Inflammatory macrophage (primary cell): ENCODE measurements at places on chromosomes 7 and 10.

- DNase-seq: no peak
Measured at GRCh38 chr7:50298811-50299562, 5.5 kb upstream of the IKZF1 start.

DNA sequence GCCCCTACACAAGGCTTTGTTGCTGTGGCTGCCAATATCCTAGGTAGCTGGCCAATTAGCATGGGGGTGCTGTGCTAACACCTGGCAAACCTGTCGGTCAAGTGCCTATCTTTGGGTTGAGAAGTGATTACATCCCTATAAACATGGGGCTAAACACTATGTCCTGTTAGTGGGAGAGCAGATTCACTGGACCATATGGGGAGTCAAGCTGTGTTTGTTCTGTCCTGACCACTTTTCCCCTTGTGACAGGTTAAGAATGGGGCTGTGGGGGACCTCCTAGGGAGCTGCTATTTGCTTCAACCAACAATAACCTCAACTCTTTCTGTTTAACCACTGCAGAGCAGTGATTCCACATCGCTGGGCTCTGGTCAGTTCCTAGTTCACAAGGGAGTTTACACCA is 151.5 kb upstream of the AOAH start:
- DNase-seq: no peak

- DNase-seq: peak; percentile 49
Measured at GRCh38 chr10:104300736-104301292, 31.8 kb downstream of the GSTO2 start.

GRCh38 chr10:15658069-15658702 is 61.5 kb downstream of the ITGA8 start:
- no peak for DNase-seq

DNA sequence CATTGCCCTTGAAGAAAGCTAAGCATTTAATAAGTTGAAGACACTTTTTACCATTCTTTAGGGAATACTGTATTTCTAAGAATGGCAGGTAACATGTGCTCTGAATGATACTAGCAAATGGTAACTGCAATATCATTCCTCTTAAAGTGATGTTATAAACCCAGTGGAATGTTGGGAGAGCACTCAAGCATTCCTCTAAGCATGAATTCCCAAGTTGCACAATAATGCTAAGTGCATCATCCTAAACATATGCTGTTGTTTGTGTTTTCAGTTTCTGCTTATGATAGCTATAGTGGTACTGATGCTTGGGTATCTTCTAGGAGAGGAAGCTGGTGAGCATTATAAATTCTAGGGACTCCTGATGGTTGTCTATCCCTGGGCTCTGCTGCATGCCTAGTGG is 673.9 kb downstream of the PHTF2 start:
- DNase-seq: no peak

GRCh38 chr10:5679606-5680005 is 5.0 kb upstream of the TASOR2 start:
- no peak for DNase-seq

- DNase-seq: no peak
Measured at GRCh38 chr7:36712015-36712414, 12.3 kb downstream of the AOAH start.

DNA sequence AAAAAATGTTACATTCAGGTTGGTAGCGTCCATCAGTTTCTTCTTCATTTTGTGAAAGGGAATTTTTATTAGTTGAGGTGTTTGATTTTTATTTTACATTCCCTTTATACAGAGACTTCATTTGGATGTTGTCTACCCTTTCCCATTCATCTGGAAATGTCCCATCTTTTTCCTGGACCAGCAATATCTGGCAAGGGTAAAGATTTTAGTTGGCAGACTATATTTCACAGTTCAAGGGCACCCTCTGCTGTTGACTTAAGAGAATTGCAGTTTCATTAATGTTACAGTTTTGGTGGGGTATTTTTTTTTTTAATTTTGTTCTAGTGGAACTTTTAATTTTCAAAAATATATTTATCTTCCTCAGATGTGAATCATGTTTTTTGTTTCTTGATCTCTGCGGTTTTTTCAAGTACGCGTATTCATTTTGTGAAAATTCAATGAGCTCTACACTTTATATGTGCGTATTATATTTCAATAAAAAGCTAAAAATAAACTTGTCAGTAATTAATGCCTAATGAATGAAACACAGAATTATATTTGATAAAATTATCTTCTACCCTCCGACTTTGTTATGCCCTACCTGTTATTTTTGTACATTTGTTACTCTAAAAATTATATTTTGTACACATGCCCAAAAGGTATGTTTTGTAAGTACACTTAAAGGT is 97.9 kb upstream of the KLF14 start:
- DNase-seq: peak; percentile 26

DNA sequence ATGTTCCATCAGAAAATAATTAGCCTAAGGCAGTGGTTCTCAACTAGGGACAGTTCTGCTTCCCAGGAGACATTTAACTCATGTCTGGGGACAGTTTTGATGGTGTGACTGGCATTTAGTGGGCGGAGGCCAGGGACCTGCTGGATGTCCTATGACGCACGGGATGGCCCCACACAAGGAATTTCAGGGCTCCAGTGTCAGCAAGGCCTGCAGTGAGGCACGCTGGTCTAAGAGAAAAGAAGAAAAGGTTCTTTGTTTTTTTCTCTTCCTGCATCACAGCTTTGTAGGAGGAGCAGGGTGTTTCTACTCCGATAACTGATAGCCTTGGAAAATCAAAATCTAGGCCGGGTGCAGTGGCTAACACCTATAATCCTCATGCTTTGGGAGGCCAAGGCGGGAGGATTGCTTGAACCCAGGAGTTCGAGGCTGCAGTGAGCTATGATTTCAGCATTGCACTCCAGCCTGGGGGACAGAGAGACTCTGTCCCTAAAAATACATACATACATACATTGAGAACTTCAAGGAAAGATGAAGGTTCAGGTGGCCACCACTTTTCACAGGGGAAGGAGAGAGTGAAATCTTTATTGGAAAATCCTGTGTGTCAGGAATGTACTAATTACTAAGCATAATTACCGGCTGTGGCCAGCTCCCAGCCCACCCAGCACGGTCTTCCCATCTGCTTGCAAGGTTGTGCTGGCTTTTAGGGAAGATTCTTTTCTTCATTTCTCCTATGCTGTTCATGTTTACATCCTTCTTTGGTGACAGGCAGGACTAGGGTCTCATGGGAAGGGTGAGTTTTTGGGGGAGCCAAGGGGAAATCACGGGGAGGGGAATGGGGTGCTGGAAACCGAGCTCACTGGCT is 150.4 kb downstream of the ACTR3B start:
- DNase-seq: no peak

- DNase-seq: peak; percentile 35
Measured at GRCh38 chr10:86599729-86600128, 54.6 kb upstream of the OPN4 start.

DNA sequence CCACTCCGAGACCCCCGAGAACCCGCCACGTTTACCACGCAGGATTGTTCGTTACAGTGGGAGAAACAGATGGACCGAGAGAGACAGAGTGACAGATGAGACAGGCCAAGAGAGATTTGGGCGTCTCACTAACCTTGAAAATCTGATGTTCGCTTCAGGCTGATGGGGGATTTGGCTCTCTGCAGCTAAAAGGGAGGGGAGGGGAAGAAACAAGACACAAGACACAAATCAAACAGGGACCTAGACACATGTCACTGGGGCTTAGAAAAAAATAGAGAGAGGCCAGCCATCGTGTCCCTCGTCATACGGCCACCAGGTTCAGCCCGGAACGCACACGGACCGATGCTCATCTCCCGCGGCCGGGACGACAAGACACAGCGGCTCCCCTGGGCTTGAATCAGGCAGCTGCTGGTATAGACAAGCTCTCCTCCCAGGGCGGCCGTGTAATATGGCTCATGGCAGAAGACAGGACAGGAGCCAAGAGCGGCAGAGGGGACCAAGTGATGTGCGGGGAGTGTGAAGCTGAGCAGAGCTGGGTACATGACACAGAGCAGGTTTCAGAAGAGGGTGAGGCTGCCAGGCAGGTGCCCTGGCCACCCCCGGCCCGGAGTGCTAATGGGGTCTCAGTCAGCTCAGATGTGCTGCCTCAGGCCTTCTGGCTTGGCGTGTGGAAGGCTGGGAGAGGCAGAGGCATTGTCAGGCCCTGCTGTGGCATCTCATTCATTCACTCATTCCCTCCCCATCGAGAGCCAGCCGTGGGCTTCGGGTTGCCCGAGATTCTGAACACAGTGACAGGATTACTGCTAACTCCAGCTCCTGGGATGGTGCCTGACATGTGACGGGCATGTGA is 88.5 kb upstream of the GNA12 start:
- no peak for DNase-seq

- no peak for DNase-seq
Measured at GRCh38 chr10:10722422-10722821, 295.2 kb upstream of the CELF2 start.

DNA sequence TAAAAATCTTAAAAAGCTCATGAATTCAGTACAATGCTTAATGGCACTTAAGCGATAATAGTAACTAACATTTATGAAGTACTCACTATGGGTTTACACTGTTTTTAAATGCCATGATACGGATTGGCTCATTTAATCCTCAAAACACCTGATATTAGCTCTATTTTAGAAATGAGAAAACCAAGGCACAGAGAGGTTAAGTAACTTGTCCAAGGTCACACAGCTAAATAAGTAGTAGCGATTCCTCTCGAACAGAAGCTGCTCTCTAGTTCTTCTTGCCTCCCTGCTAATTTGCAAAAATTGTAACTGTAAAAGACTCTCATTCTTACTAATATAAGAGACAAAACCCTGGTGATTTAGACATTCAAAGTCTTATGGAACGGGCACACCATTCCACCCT is 110.7 kb upstream of the RHEB start:
- no peak for DNase-seq

DNA sequence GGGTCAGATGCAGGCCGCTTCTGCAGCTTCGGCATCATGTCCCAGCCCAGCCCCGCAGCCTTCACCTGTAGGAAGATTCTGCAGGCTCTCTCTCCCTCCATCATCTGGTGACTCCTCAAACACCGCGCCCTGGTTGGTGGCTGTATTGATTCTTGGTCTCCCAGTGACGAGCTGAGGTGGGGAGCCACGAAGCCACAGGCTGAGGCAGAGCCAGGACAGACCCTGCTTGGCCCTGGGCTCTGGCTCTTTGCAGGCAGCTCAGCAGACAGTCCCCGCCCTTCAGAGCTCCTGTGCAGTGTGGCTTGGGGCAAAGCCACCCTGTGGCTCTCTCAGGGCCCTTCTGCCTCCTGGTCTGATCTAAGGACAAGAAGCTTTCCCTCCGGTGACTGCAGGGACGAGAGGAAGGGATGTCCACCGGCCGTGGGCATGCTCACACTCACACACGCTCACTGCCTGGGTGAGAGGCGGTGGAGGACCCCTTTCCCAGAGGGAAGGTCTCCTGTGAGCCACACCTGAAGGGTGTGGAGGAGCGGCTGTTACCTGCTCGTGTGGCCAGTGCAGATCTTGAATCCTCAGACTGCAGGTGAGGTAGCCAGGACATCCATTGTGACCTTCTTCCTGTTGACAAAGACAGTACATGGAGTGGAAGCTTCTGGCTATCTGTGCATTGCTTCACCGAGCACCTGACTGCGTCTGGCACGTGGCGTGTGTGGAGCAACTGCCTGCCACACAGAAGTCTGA is 79.6 kb downstream of the INPP5A start:
- DNase-seq: no peak

DNA sequence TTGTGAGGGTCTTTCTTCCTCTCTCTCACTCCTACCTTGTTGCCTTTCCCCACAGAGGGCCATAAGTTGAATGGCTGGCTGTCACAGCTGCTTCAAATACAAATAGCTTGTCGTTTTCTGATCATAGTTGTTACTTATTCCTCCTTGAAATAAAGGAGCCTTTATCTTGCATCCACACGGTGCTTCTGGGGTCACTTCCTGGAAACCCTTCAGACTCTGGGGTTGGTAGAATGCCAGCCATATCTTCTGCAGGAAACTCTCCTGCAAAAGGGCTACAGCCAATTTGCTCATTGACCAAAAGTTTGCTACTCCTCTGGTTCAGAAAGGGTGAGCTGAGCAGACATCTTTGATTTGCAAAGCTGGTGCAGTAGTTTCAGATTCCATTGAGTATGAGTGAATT is 70.4 kb downstream of the FAM185A start:
- DNase-seq: no peak

DNA sequence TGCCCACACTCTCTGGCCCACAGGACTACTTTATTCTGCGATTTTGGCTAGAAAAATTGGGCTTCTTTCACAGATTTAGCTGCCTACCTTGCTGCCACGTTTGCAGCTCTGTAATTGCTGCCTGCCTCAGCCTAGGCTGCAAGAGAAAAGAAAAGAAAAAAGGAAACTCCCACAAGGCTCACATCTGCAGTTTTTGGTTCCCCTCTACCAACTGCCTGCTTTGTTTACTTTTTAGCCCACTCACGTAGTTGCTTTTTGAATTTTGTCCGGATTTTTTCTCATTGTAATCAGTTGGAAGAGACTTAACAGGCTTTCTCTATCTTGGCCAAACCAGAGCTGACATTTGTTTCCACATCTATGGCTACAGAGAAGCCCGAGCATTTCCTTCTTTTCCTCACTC is 24.3 kb downstream of the SUN3 start:
- peak; percentile 15 for DNase-seq

DNA sequence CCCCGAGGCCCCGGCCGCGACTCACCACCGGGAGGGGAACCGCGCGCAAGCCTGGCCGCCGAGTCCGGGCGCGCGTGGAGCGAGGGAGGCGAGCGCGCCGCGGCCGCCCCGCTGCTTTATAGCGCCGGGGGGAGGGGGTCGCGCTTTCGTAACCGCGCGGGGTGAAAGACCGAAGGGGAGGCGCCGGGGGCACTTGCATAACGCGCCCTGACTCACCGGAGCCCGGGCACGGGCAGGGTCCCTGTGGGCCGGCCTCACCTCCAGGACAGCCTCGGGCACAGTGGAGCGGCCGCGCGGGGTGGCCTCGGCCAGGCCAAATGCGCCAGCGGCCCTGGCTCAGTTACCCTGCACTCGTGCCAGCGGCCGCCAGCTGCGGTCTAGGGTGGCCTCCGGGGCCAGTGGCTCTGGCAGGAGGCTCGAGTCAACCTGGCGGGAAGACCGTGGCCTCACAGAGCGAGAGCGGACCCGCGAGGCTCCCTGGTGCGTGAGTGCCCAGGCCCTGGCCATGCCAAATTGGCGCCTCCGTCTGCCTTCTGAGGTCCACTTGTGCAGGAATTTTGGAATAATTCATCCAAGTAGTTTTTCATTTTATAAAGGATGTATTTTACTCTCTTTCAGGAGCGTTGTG is at the start of gene RBP4:
Gene RBP4 (minus strand): TSS at position 90 of the 628 bp plus-strand sequence. CDS start 207 bp downstream, outside the sequence.
- peak; percentile 7 for DNase-seq

GRCh38 chr7:55255496-55256445 is 109.4 kb upstream of the LANCL2 start:
- peak; percentile 51 for DNase-seq

GRCh38 chr10:3866332-3866731 is 81.3 kb upstream of the KLF6 start:
- peak; percentile 58 for DNase-seq

DNA sequence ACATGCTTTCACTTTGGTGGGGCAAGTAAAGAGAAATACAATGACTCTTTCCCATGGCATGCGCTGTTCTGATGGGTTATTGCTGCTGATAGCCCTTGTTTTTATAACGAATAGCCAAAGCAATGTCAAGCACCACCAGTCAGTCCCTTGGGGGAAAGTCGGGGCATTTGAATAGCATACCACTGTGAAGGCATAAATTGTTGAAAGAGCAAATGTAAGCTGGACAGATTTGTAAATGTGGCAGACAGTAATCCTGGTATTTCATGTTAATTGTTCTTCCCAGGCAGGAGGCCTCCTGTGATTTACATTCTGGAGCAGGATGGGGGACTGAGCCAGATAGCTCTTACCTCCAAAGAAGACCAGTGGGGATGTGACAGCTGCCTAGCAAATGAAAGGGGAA is 293.3 kb downstream of the ADRA2A start:
- DNase-seq: no peak

- peak; percentile 76 for DNase-seq
Measured at GRCh38 chr7:44735403-44736165, 13.1 kb upstream of the ZMIZ2 start.

GRCh38 chr10:1454428-1454827 is 282.9 kb downstream of the ADARB2 start:
- DNase-seq: no peak
